ENCODE measurements at places on chromosomes 5 and 9.

DNA sequence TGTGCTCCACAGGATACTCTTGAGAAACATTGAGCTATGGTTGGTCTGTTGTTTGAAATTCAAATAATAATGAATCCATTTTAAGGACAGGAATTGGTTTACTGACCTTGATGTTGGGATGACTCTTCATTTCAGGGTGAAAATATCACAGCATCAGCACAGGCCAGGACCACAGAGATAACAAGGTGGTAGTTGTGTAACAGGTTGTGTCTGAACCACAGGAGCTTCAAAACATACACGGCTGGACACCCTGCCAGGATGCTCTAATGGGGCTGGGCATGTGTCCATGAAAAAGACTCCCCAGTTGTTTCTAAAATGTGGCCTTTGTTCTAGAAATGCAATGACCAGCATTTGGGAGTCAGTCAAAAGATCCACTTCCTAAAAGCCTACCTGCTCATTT lies 69.8 kb downstream of the ACO1 start:
- DNase-seq, result no peak

- DNase-seq, result no peak
These were observed 24.2 kb downstream of the NMRK1 start for GRCh38 chr9:75063556-75064305.

- DNase-seq, result no peak
These were observed 124.9 kb downstream of the MRPS30 start for GRCh38 chr5:44933686-44934085.

GRCh38 chr9:123232332-123232731 lies 36.1 kb downstream of the STRBP start:
- no peak for DNase-seq

- no peak for DNase-seq
These were observed 26.1 kb downstream of the PGGT1B start for GRCh38 chr5:115236599-115236998.

GRCh38 chr5:137088175-137088574 lies 411.0 kb downstream of the SPOCK1 start:
- DNase-seq, result no peak

DNA sequence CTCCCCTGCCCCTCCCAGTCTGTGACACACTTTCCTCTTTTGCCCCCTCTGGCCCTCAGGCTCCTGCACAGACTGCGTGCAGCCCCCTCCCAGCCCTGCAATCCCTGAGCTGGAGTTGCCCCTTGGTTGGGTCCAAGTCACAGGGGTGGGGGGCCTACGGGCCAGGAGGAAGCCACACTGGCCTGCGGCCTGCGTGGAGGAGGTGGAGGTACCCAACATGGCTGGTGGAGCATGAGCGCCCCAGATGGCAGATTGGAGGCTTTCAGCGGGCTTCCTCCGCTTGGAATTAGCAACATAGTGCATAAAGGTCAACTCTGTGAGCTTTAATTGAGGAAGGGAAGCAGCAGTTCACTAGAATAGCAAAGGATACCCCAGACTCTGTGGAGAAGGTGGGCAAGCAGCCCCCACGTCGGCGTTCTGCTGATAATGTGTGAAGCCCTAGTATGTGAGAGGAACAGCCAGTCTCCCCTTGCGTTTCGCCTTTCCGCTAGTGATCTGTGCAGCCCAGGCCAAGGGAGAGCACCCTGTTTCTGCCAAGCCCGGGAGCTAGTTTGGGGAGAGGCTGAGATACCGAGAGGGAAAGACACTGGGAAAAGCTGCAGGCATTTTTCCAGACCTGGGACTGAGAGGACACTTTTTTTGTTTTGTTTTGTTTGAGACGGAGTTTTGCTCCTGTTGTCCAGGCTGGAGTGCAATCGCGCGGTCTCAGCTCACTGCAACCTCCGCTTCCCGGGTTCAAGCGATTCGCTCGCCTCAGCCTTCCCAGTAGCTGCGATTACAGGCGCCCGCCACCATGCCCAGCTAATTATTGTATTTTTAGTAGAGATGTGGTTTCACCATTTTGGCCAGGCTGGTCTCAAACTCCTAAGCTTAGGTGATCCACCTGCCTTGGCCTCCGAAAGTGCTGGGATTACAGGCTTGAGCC lies 35.3 kb upstream of the MACIR start:
- DNase-seq, result no peak

GRCh38 chr5:143562935-143563334 lies 159.4 kb upstream of the NR3C1 start:
- DNase-seq, result peak; percentile 48

DNA sequence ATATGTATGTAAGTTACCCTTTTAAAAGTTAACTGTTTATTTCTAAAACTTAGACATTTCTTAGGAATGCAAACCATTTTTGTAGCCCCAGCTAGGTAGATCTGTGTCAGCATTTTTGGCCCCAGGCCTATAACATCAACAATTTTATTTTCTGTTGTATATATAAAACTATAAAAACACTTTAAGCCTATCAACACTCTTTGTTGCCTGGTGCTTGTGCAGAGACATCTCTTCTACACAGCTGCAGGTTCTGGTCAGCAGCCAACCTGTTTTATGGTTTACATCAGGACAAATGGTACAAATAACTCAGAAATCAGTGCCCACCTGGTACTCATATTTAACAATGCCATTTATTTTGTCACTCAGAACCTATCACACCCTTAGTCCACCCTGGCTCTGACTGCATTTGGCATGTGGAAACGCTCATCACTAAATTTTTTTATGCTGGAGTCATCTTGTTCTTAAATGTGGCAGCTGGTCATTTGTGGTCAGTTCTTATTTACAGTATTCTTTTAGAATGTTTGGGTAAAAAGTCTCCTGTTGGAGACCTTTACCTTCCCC lies 173.4 kb downstream of the DNAH5 start:
- DNase-seq, result no peak

DNA sequence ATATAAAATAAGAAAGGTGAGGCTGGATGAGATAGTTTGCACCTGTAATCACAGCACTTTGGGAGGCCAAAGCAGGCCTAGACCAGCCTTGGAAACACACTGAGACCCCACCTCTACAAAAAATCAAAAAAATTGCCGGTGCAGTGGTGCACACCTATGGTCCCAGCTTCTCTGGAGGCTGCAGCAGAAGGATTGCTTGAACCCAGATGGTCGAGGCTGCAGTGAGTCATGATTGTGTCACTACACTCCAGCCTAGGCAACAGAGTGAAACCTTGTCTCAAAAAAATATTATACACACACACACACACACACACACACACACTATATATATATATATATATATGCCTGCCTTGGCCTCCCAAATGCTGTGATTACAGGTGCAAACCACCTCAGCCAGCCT lies 1.3 kb downstream of the SLC35D2 start:
- no peak for DNase-seq

DNA sequence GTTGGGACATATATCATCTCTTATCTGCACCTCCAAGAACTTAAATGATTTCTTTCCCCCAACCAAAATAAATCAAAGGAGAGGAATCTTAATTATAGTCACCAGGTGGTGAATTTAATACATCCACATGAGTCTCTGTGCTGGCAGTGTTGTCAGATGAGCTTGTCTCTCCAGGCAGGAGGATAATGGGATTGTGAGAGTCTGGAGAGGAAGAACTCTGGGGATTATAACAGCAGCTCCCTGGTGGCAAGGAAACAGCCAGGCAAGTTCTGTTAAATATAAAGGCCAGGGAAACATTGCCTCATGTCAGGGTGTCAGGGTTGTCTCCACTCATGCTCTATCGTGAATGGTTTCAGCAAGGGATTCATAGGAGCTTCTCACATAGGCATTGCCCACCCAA lies 80.8 kb downstream of the TLR4 start:
- DNase-seq, result no peak

DNA sequence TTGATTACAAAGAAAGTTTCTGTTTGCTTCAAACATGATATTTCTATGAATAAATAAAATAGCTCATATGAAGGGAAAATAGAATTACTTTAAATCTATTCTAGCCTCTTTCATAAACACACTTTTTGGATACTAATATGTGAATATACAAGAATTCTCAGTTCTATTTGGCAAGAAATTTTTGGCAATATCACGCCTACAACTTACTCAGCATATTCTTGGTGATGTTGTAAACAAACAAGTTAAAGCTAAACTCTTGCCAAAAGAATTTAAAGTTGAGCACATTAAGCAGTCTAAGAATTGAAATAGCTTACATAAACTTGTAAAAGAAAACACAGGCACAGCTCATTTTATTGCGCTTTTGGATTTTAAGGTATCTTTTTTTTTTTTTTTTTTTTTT lies 209.8 kb downstream of the CDH12 start:
- DNase-seq, result no peak

GRCh38 chr5:1666812-1667588 lies 132.6 kb downstream of the MRPL36 start:
- DNase-seq, result no peak

GRCh38 chr5:171415115-171415730 lies 4.2 kb upstream of the FGF18 start:
- no peak for DNase-seq

DNA sequence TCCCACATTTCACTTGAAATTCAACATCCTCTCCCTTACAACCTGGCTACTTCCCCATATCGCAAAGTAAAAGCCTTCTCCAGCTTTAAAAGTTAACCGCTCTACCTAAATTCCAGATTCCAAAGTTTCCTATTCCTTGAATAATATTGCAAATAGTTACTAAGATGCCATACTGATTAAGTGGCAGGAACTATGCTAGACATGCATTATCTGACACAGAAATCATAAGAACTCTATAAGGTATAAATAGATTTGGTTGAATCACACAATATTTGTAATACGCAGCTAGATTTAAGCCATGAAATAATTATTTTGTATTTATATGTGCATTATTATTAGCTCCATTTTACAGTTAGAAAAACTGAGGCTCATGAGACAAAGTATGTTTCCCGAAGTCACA lies 92.8 kb downstream of the NFIB start:
- DNase-seq, result no peak

DNA sequence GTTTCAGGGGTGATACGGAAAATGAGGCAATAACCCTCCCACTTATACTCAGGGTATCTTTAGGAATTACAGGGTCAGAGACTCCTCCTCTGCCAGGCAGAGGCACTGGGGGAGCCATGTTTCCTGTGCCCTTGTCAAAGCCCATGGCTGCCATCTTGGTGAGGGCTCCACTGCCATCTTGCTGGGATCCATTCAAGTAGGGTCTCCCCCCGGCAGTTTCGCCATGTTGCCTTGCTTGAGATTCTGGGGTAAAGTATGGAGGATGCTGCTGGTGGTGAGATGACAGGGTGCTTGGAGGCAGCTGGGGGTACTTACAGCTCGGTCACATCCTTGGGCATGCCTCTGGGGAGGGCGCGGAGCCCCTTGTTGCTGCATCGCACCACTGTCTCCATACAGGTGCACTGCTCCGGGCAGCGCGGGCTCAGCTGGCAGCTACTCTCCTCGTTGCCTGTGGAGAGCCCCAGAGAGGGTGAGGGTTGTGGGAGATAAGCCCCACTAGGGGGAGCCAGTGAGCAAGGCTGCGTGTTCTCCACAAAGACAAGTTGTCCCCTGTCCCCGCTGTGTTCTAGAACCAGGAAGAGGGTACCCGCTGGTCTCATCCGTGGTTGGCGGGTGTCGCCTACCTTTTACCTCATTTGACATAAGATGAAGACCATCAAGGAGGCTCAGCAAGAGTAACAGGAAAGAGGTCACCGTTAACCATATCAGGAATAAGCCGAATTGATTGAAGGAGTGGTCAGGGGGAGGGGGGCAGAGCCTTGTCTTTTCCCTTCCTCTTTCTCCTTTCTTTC lies 169.0 kb upstream of the PANK3 start:
- no peak for DNase-seq

- DNase-seq, result no peak
These were observed 48.1 kb downstream of the PRELID2 start for GRCh38 chr5:145787001-145787400.

GRCh38 chr5:59001154-59001553 lies 418.3 kb downstream of the RAB3C start:
- DNase-seq, result no peak

- DNase-seq, result no peak
These were observed 103.4 kb downstream of the DOCK2 start for GRCh38 chr5:169740435-169740834.

DNA sequence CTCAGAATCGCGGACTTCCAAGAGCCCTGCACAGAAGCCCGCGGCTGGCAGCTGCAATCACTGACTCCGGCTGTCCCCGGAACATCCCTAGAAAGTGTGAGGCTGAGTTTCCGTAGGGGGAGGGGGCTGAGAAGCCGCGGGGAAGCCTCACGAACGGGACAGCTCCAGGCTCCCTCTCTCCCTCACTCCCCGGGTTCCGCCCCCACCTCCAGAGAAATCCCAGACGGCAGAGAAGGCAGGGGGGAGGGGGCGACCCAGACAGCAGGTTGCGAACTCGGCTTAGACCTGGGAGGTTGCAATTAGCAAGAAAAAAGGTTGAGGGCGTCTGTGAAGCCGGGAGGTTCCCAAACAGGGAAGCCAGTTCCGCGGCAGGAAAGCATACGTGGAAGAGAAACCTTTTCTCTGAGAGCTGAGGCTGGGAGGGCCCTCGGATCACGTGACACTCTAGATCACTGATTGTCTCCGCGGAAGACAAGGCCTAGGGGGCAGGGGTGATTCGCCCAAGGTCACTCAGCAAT lies 73.8 kb upstream of the CPLX2 start:
- no peak for DNase-seq
